ENCODE measurements at places on chromosomes 2 and 18. TPM values are rescaled to one million over a fixed set of nuclear protein-coding genes. Genes with fewer than 3 reads are reported as not detected.

The PIEZO2 gene
- total RNA-seq: 27.2 TPM

The DNAH7 gene
- total RNA-seq: 0.07 TPM

GRCh38 chr2:215796140-215796855 lies 217.1 kb downstream of the MREG start:
- peaks cover 57% of the 10 kb centered on the region for H3K4me1 ChIP-seq
- no peaks in the 10 kb centered on the region for H3K27me3 ChIP-seq
- H3K36me3 ChIP-seq: no peaks in the 10 kb centered on the region
- DNase-seq: no peak
- no peak overlapping the region for H3K4me3 ChIP-seq

- DNase-seq: no peak
- H3K27me3 ChIP-seq: no peaks in the 10 kb centered on the region
- peak overlapping the region; percentile 77 for H3K4me3 ChIP-seq
These were observed 1.4 kb downstream of the TTC39C start for GRCh38 chr18:24015639-24016631.

The DCC gene
- total RNA-seq: not detected

DNA sequence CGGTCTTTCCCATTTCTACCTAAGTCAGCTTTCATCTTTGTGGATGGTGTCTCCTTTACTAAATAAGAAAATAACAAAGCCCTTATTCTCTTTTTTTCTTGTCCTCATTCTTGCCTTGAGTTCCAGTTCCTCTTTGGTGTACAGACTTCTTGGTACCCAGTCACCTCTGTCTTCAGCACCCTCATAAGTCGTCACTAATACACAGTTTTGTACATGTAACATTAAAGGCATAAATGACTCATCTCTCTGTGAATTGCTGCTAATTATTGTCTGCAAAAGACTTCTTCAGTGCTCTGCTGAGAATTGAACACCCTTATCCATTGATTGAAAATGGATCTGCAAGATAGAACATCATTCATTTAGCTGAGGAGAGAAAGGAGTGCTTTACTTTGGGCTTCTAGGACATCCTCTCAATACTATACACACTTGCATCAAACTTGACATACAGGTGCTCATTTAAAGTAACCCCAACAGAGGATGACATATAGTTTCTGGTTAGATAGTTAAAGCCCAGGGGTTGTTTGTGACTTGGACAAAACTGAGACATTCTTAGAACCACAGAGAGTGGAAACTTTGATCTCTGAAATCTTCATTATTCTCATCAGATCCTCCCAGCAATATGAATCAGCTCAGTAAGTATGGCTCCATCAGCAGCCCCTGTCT lies 97.0 kb downstream of the XRCC5 start:
- H3K36me3 ChIP-seq: peaks cover 34% of the 10 kb centered on the region
- no peak overlapping the region for H3K27ac ChIP-seq
- no peak overlapping the region for H3K4me3 ChIP-seq
- DNase-seq: no peak
- H3K4me1 ChIP-seq: no peaks in the 10 kb centered on the region

GRCh38 chr2:119198240-119198840 lies 25.3 kb upstream of the STEAP3 start:
- H3K4me1 ChIP-seq: peaks cover 29% of the 10 kb centered on the region
- H3K27me3 ChIP-seq: peaks cover 3% of the 10 kb centered on the region
- no peaks in the 10 kb centered on the region for H3K36me3 ChIP-seq
- no peak overlapping the region for H3K4me3 ChIP-seq
- no peak overlapping the region for H3K27ac ChIP-seq
- peak; percentile 67 for DNase-seq

The CRACDL gene
- total RNA-seq: 0.15 TPM

GRCh38 chr2:112055730-112056625 lies 909 bp downstream of the TMEM87B start:
- no peaks in the 10 kb centered on the region for H3K27me3 ChIP-seq
- peak overlapping the region; percentile 95 for H3K27ac ChIP-seq
- no peaks in the 10 kb centered on the region for H3K36me3 ChIP-seq
- H3K4me1 ChIP-seq: peaks cover 36% of the 10 kb centered on the region
- H3K4me3 ChIP-seq: peak overlapping the region; percentile 84

The SERPINB13 gene
- not detected for total RNA-seq

DNA sequence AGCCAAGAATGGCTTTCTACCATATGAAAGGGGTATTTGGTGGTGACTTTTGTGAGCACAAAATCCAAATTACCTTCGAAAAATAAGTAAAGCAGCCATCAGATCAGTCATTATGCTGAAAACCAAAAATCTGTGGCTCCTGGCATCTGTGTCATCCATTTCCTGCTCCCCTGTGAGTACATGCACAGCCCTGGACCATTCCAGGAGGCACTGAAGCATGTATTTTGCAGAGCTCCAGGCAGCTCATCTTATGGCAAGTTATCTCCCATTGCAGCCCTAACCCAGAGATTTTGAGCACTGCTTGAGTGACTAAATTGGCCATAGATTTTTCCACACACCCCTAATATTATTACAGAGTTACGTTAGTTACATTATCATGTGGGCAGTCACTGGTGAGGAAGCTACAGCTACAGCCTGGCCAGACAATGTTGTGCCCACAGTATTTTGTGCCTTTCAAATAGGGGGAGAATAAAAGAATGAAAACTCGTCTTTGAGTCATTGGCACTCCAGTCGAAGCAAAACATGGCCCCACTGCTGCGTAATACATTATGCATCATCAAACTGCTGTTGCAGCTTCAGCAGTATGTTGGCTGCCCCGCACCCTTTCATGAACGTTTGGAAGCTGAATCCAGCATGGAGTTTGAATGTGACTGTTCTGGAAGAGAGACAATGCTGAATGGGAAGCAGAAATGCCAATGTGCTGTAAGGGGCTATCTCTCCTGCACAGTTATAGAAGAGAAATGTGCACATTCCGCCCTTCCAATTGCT lies 702.2 kb downstream of the RNF144A start:
- H3K4me1 ChIP-seq: no peaks in the 10 kb centered on the region
- no peak overlapping the region for H3K27ac ChIP-seq
- DNase-seq: no peak
- H3K27me3 ChIP-seq: no peaks in the 10 kb centered on the region

The EVX2 gene
- total RNA-seq: not detected

The SNRNP27 gene
- 54.6 TPM for total RNA-seq

The CCL20 gene
- total RNA-seq: 223 TPM

The POTEJ gene
- 0.04 TPM for total RNA-seq

The SLC16A14 gene
- not detected for total RNA-seq

DNA sequence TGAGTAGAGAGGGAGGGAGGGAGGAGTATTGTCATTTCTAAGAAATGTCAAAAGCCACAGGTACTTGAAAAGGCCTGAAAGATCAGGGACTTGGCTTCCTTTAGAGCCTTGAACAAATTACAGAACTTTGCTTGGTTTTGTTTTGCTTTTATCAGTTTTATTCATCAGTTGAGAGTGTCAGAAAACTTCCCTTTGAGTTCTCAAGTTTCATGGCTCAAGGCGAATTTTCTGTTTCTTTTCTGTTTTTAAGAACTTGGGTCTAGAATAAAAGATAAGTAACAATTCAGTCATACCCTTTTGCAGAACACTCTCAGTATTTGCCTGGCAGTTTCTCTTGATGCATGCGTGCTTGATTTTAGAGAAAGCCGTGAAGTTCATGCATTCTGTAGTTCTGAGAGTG lies 531.9 kb downstream of the PARD3B start:
- H3K27ac ChIP-seq: no peak overlapping the region
- H3K27me3 ChIP-seq: no peaks in the 10 kb centered on the region
- H3K36me3 ChIP-seq: no peaks in the 10 kb centered on the region
- no peak for DNase-seq
- no peaks in the 10 kb centered on the region for H3K4me1 ChIP-seq
- H3K4me3 ChIP-seq: no peak overlapping the region

The LOXHD1 gene
- total RNA-seq: not detected

DNA sequence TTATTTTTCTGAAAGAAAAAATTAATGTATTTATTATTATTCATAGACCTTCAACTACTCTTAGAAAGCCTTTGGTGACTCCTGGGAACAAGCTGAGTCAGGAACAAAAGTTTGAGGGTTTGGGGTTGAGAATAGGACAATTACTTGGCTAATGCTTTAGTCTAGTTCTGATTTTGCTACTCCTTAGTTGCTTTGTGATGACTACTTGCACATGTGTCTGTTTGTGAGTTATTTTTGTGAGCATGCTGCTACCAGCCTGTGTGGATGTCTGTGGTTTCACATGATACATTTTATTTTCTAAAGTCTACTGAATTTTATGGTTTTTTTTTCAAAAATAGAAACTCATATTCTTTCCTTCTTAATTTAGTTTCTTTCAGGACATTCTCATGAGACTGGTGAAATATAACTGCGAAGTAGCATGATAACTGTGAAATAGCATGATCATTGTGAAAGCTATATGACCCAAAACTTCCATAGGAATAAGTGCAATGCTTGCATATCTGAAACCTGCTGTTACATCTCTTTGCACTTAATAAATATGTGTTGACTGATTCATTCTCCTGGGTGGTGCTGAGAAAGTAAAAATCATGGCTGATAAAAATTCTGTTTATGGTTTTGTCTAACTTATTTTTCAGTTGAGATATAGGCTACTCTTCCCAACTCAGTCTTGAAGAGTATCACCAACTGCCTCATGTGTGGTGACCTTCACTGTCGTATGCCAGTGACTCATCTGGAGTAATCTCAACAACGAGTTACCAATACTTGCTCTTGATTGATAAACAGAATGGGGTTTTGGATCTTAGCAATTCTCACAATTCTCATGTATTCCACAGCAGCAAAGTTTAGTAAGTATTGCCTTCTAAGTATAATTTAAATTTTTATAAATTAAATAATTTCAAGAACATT lies 17.9 kb upstream of the IL18R1 start:
- no peaks in the 10 kb centered on the region for H3K36me3 ChIP-seq
- H3K4me3 ChIP-seq: no peak overlapping the region
- no peak for DNase-seq
- H3K27me3 ChIP-seq: no peaks in the 10 kb centered on the region
- H3K27ac ChIP-seq: no peak overlapping the region

The SCN9A gene
- 11.8 TPM for total RNA-seq

The TANK gene
- total RNA-seq: 96.1 TPM

The FAM237A gene
- total RNA-seq: not detected

GRCh38 chr18:77059294-77059916 lies 73.2 kb downstream of the MBP start:
- peaks cover 32% of the 10 kb centered on the region for H3K4me1 ChIP-seq
- H3K27ac ChIP-seq: no peak overlapping the region
- DNase-seq: peak; percentile 65
- H3K27me3 ChIP-seq: no peaks in the 10 kb centered on the region
- no peaks in the 10 kb centered on the region for H3K36me3 ChIP-seq

GRCh38 chr2:172612051-172612450 lies 56.2 kb downstream of the PDK1 start:
- H3K27ac ChIP-seq: no peak overlapping the region
- DNase-seq: no peak
- H3K4me3 ChIP-seq: no peak overlapping the region
- no peaks in the 10 kb centered on the region for H3K4me1 ChIP-seq
- no peaks in the 10 kb centered on the region for H3K27me3 ChIP-seq

DNA sequence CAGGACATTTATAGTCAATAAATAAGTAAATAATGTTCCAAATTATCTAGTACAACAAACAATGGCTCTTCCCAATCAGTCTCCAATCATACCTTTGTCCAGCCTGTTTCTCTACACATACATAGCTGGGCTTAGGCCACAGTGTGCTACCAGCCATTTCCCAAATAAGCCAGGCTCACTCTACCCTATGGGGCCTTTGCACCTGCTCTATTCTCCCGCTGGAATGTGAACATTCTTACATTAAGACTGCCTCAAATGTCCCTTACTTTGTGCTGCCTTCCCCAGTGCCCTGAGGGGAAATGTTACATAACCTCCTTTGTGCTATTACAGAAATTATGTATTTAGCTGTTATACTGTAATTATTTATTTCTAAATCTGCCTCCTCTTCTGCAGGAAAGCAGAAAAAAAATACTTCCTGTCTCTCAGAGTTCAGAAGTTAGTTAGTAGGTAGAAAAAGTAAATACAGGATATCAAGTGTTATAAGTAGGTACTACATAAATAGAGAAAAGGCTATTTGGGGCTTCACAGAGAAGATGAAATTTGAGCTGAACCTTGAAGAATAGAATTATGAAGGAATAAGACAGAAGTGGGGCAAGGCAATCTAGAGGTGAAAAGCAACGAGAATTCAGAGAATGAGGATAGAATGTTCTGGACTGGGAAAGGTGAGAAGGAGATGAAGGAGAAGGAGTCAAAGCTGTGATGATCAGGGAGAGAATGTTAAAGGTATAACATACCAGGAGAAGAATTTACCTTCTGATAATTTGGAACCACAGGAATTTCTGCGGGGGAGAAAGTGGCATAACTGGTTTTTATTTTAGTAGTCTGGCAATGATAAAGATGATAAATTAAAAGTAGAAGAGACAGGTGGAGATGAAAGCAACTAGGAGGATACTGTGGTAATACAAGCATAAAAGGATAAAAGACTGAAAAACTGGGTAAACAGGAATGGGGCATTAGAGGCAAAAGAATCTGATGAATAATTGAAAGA lies 37.0 kb downstream of the ROCK1 start:
- no peak overlapping the region for H3K4me3 ChIP-seq
- peaks cover 16% of the 10 kb centered on the region for H3K4me1 ChIP-seq
- no peak overlapping the region for H3K27ac ChIP-seq
- no peaks in the 10 kb centered on the region for H3K27me3 ChIP-seq
- H3K36me3 ChIP-seq: no peaks in the 10 kb centered on the region
- DNase-seq: no peak

GRCh38 chr18:40751186-40751585 lies 1203.8 kb upstream of the PIK3C3 start:
- H3K27ac ChIP-seq: no peak overlapping the region
- no peaks in the 10 kb centered on the region for H3K36me3 ChIP-seq
- H3K27me3 ChIP-seq: no peaks in the 10 kb centered on the region

The DUSP11 gene
- total RNA-seq: 36.2 TPM

The NEURL3 gene
- total RNA-seq: 0.74 TPM

DNA sequence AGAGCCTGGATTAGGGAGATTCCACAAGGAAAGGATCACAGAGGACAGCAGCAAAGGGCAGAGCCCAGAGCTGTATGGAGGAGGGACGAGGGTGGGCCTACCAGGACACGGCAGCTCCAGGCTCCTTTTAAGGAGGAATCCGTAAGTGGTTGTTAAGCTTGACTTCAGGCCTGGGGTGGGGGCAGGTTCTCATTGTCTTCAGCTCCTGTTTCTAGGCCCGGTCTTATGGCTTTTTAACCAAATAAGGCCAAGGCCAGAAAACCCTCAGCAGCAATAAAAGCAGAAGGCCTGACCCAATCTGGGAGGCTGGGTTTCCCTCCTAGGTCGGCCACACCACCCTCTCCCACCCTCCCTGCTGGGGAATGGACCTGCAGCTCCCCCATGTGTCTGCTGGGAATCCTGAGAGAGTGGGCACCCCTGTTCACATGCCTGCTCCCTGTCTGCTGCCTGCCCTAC lies 111.2 kb downstream of the PLB1 start:
- no peaks in the 10 kb centered on the region for H3K36me3 ChIP-seq
- no peak for DNase-seq
- no peak overlapping the region for H3K4me3 ChIP-seq
- peaks cover 18% of the 10 kb centered on the region for H3K4me1 ChIP-seq

DNA sequence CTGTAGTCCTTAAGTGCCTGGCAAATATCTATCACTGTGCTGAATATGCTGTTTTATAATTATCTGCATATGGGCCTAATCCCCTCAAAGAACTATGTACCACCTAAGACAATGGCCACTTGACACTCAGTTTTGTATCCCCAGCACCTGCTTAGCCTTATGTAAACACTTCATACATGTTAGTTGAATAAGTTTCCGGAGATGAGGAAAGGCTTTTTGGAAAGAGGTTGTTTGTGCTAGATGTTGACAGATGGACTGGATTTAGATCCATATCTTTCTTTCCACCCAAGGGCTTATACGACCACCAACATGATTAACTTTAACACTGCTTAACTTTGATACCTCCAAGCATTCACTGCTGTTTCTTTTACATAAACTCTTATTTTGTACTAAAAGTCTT lies 63.3 kb downstream of the FAM228A start:
- no peaks in the 10 kb centered on the region for H3K27me3 ChIP-seq
- H3K4me1 ChIP-seq: peaks cover 8% of the 10 kb centered on the region
- peaks cover 5% of the 10 kb centered on the region for H3K36me3 ChIP-seq

The PLGLB1 gene
- total RNA-seq: 0.20 TPM

Measured in HepG2 (cell line).